OCI-LY7 (cell line): ENCODE measurements at places on chromosomes 11 and 22.

DNA sequence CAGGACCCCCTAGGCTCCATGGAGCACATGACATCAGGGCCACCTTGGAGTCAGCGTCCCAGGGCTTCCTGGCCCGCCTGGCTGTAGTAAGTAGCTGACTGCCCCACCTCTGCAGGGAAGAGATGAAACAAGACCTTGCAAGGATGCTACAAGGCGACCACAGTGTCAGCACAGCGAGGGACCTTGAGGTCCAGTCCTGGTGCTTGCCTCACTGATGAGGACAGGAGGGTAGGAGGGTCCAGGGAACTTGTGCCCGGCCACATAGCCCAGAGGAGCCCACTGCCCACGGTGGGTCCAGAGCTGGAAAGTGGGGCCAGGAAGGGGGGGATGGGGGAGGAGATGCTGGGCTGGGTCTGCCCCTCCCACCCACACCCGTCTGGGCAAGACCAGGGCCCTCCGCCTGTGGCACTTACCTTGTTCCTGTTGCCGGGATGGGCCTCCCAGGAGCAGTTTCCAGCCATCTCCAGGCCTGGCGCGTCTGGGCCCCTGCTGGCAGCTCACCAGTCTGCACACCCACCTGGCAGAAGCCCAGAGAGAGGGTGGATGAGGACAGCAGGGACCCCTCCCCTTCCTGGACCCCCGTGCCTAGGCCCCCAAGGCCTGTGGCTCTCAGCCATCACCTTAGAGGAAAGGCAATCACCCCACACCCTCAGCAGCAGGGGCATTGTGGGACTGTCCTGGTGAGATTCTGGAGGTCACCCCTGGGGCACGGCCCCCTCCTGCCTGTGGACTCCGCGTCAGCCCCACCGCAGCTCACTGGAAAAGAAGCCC lies 3.4 kb downstream of the MRGPRF start:
- no peak for DNase-seq

- no peak for DNase-seq
Measured at GRCh38 chr11:106418791-106419190, 341.3 kb downstream of the AASDHPPT start.

DNA sequence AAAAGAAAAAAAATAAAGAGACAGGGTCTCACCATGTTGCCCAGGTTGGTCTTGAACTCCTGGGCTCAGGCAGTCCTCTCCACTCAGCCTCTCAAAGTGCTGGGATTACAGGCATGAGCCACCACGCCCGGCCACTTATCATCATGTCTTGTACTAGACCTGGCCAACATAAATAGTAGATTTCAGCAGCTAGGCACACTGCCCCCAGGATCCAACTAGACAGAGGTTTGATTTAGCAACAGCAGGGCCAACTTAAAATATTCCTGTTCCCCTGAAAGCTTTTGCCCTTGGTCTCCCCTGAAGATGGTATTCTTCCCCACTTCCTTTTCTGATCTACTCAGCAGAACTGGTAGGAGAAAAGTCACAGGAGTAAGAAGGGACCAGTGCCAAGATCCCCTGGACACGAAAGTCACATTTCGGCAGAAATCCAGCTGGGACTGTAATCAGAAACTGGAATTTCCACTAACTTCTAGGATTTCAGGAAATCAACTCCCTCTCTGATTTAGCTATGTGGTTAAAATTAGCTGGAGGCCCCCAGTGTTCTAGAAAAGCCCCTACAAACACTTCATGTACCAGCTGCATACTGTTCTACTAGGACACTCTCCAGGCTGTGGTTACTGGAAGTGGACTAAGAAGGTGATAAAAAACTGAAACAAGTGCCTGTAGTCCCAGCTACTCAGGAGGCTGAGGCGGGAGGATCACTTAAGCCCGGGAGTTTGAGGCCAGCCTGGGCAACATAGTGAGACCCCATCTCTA lies 8.9 kb upstream of the PPP2R1B start:
- no peak for DNase-seq

GRCh38 chr11:69915501-69916250 lies 96.5 kb upstream of the FGF3 start:
- DNase-seq, result peak; percentile 48

DNA sequence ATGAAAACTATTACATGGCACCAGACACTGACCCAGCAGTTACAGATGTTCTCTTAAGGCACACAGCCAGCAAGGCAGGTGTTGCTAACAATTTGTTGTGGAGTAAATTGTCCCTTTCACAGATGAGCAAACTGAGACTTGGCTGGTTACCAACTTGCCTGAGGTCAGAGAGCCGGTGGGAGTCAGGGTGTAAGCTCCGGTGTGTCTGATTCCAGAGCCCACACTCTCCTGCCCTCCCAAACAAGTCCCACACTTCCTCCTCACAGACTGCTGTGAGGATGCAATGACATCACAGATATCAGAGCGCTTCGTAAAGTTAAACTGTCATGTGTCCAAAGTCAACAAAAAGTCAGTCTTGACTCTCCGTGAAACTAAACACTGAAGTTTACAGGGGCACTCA lies 12.5 kb downstream of the GDPD5 start:
- DNase-seq, result no peak

GRCh38 chr11:28491431-28491830 lies 383.2 kb downstream of the METTL15 start:
- no peak for DNase-seq
